Type B pancreatic cell (in vitro differentiated cells): ENCODE measurements at places on chromosomes 4 and X.

GRCh38 chr4:145939856-145940255, 1.2 kb upstream of the ZNF827 start:
- no peak for DNase-seq

GRCh38 chrX:107775734-107776511, at the start of gene TSC22D3:
TSS of gene TSC22D3 (minus strand) at chrX:107775787. CDS start at chrX:107775419, 368 bp downstream.
- DNase-seq = no peak

DNA sequence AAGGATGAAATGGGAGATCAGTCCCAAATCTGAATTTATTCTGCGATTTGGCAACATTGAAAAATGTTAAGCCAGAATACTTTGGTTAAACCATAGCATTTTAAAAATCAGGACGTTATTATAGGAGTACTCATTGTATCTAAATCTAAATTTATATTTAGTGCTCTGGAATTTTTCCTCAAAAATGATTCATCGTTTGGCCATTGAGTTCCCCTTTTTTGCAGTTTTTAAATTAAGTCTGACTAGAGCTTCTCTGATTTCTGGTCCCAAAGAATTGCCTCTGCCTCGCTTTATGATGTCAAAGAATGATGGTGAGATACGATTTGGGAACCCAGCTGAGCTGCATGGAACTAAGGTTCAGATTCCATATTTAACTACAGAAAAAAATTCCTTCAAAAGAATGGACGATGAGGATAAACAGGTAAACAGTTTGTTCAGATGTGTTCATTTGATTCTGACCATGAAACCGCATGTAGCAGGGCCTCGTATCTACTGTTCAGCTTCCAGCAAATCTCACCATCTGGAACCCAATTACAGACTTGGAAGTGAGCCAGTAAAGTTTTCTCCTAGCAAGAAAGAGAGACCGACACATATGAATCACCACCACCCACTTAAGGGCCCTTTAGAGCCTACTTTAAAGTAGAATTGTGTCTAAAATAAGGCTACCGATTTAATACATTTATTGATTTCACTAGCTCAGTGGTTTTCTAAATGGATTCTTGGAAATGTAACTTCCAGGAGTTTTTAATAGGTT, 75.6 kb downstream of the REPS2 start:
- no peak for DNase-seq

DNA sequence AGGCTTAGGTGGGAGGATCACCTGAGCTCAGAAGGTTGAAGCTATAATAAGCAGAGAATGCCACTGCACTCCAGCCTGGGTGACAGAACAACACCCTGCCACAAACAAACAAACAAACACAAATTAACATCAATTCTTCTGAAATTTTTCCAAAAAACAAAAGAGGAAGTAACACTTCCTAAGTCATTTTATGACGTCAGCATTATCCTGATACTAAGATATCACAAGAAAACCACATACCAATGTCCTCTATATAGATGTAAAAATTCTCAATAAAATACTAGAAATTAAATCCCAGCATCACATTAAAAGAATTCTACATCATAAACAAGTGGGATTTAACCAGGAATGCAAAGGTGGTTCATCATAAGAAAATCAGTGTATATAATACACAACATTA, 64.4 kb upstream of the STK26 start:
- DNase-seq = no peak

GRCh38 chrX:113529426-113530013, 688.9 kb upstream of the AMOT start:
- DNase-seq = no peak

DNA sequence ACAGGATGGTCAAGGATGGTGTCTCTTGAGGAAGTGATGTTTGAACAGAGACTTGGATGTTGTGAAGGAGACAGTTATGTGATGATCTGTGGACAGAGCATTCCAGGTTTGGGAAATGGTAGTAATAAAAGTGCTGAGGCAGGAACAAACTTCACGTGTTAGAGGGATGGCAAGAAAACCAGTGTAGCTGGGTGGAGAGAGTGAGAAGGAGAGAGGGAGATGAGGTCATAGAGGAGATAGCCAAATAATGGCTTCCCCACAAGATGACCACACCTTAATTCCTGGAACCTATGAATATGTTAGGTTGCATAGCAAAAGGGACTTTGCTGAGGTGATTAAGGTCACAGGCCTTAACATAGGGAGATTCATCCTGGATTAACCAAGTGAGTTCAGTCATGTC, 75.6 kb upstream of the GPR50 start:
- DNase-seq = no peak

DNA sequence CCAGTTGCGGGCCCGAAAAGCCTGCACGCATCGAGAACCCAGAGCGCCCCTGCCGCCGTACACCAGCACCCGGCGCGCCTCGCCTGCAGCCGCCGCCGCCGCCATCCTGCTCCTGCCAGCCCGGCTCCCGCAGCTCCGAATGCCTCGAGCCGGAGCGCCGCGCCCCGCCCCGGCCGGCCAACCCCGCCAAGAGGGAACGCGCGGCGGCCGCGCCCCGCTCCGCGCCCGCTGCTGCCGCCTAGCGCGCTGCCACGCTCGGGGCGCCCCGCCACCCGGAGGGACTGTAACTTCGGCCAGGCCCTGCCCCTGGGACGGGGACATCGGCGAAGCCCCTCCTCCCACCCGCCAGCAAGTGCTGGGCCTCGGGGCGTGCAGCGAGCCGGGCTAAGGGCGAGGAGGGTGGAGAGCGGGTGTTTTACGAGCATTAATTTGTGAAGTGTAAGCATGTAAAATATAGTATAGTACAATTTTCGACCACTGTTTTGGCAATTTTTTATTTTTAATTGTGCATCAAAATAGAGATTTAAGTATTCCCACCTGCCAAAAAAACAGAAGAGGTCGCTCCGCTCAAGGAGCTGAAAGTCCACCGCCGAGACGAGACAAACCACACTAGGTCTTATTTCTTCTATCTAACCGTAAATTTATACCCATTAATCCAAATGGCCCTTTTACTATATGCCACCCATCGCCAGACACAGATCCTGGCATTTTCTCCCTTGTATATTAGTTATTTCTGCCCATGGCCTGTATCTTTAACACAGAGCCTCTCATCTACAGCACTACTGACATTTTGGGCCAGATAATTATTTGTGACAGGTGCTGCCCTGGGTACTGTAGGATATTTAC, at the start of gene QDPR:
Gene QDPR (minus strand): TSS at position 141 of the 846 bp plus-strand sequence. CDS start 36 bp downstream, at position 105.
- DNase-seq = peak; percentile 82

DNA sequence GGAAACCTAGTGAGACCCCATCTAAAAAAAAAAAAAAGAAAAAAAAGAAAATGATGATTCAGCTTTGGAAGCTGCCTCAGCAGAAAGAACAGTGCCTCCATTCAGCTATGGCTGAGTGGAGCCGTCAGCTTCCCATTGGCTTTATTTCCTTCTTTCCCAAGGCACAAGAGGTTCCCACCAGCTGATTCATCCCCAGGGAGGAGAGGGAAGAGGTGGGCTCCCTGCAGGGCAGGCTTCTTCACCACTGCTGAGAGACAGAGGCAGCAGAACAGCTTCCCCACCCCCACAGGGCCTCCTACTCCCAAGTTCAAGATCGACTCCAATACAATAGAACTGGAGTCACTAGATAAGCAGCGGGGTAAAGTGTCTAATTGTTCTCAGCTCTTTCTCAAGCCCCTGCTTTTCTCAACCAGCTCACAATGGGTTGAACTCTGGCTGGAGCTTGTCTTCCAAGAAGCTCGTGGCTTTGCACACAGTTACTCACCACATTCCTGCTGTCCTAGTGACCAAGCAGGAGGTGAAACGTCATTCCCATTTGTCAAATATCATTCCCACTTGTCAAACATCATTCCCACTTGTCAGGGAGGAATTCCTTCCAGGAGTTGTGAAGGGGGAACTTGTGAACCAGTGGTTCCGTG, 47.8 kb downstream of the FHDC1 start:
- DNase-seq = no peak

- no peak for DNase-seq
Measured at GRCh38 chrX:10016519-10017132, 49.5 kb downstream of the CLDN34 start.

DNA sequence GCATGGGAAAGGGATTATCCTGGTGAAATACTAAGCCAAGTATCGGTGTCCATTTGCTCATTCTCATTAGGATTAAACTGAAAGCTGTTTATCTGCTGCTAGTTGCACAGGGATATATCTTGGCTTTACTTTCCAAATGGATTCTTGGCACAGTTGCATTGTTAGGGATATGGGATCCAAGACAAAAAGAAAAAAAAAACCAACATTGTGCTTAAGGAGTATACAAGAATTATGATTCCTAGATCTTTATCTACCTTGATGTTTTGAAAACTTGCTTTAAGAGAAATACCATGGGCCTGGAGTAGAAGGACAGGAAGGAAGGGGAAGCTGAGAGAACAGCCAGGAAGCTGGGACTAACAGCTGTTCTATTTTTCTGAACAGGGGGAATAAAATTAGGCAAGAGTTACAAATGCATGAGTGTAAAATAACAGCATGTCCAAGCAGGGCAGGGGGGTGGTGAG, 107.6 kb downstream of the ATXN3L start:
- no peak for DNase-seq

- peak; percentile 77 for DNase-seq
Measured at GRCh38 chrX:40154853-40155588, 57.3 kb upstream of the BCOR start.

GRCh38 chrX:109655502-109656201, 30.7 kb upstream of the KCNE5 start:
- no peak for DNase-seq

DNA sequence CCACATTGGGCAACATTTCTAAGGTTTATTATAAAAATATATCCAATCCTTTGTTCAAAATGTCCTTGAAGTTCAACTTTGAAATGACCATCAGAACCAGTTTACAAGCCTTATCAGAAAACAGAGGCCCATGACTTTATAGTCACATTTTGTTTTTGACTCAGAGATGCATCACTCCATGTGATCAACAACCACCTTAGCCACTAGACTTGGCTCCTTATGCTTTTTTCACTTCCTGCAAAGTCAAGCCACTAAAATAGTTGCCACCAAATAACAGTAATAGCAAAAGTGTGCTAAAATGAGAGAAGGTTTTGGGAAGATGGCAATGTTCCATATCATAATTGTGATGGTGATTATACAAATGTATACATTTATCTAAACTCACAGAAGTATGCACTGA, 181.7 kb downstream of the MAML3 start:
- no peak for DNase-seq

- no peak for DNase-seq
Measured at GRCh38 chrX:12961196-12961718, 13.7 kb upstream of the TMSB4X start.

GRCh38 chr4:71254451-71255012, 84.3 kb upstream of the SLC4A4 start:
- no peak for DNase-seq

DNA sequence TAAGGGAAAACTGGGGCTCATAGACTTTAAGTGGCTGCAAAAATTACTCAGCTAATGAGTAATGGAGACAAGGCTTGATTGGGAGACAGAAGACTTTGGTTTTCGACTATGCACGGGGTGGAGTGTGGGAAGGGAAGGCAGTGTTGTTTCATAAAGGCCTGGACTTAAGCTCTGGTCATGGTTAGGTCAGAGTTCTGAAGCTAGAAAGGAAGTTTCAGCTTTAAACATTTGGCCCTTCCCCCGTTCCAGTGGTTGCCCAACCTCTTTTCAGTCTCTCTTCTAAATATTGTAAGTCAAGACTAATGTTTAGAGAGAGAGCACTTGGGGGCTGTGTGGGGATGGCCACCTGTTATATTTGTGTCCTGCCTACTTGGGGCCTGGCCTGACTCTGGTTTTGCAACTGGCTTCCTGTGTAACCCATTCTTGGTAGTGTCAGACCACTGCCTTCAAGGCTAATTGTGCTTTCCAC, 21.0 kb downstream of the MSN start:
- DNase-seq = no peak

DNA sequence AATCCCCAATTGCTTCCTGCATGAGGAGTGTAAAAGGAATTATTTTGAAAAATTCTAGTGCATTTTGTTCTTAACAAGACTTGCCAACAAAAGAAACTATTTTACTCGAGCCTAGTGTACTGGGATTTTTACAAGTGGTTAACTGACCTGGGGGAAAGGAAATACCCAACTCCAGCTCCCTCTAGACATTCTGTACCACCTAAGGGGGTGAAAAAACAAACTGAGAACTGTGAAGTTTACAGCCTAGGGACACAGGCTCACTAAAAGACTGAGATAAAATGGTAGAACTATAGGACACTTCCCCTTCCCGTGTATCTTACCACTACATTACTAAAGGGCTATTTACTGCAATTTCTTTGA, 2.6 kb upstream of the ADH5 start:
- DNase-seq = no peak

DNA sequence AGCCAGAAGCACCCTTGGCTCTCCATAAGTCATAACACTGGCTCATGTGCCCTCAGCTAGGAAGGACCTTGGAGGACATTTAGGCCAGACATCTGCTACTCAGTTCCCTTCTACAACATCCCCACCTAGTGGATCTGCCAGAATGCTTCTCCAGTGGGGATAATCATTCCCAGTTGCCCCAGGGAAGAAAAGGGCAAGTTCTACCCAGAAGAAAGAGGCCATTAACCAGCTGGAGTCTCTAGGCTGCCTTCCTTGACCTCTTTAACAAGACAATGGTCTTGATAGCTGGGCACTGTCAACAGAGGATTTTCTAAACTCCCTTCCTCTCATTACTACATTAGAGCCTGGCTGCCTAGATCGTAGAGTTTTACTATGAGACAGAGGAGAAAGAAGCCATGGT, 42.0 kb downstream of the LGI2 start:
- no peak for DNase-seq

DNA sequence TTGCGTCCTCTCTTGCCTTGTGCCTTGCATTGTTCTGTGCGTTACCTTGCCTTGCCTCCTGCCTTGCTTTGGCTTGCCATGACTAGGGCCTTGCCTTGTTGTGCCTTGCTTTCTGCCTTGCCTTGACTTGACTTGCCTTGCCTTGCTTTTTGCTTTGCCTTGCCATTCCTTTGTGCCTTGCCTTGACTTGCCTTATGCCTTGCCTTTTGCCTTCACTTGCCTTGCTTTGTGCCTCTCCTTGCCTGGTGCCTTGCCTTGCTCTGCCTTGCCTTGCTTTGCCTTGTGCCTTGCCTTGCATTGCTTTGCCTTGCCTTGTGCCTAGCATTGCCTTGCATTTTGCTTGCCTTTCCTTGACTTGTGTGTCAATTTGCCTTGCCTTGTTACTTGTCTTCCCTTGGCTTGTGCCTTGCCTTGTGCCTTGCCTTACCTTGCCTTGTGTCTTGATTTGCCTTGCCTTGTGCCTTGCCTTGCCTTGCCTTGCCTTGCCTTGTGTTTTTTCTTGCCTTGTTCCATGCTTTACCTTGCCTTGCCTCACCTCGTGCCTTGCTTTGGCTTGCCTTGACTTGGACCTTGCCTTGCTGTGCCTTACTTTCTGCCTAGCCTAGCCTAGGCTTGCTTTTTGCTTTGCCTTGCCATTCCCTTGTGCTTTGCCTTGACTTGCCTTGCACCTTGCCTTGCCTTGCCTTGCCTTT, 95.8 kb downstream of the TAB3 start:
- no peak for DNase-seq

DNA sequence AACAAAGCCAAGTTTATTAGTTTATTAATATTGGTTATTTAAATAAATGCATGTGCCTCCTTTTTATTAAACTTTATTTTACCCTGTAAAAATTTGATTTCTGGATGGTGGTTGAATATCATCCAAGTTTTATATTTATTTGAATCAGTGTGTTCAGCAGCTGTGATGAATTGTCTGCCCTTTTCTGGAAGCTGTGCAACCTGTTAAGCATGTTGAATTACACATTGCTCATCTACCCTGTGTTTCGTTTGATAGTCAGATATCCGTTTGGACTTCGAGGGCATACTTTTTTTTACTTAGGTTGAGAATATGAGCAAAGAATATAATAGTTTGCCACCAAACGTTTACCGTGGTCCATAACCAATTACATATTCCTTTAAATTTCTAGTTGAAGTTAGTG, 95.8 kb upstream of the TENM3 start:
- DNase-seq = no peak
